Heart left ventricle (tissue), 16 donors: ENCODE measurements at places on chromosomes 5 and 9. TPM values are rescaled to one million over a fixed set of nuclear protein-coding genes. Genes with fewer than 3 reads are reported as not detected.

GABRA1 gene
- not detected for total RNA-seq

ADRA1B gene
- total RNA-seq = 2.3 TPM

SAXO1 gene
- 0.11 TPM for total RNA-seq

CYLC2 gene
- not detected for total RNA-seq

ASPN gene
- total RNA-seq = 6.9 TPM

ORM2 gene
- not detected for total RNA-seq

PCDHGA8 gene
- total RNA-seq = 14.6 TPM

MRNIP gene
- 12.5 TPM for total RNA-seq

DNA sequence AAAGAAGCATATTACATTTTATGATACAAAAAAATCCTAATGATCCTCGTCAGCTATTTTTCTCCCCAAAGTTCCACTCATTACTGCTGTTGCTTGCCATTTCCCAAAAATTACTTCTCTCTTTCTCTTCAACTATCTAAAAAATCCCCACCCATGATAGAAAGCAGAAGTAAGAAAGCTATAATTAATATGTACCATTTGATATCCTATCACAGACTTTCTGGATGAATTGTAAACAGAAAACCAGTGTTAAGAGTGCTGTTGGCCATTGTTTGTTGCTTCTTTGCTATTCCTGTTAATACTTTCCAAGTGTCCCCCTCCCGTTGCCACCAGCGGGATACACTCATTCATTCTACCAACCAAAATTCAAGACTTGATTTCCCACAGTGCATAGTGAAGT, 136.3 kb upstream of the SMARCA2 start:
- no peaks in the 10 kb centered on the region for H3K36me3 ChIP-seq
- H3K27ac ChIP-seq = no peak overlapping the region
- no peaks in the 10 kb centered on the region for H3K4me1 ChIP-seq
- no peaks in the 10 kb centered on the region for H3K27me3 ChIP-seq
- no peak overlapping the region for H3K4me3 ChIP-seq

GRCh38 chr9:28921857-28922500, 1348.7 kb upstream of the C9orf72 start:
- no peaks in the 10 kb centered on the region for H3K4me1 ChIP-seq
- H3K4me3 ChIP-seq = no peak overlapping the region
- H3K36me3 ChIP-seq = no peaks in the 10 kb centered on the region
- no peak for DNase-seq

GRCh38 chr9:126962336-126962735, 47.8 kb downstream of the RALGPS1 start:
- peaks cover 33% of the 10 kb centered on the region for H3K4me1 ChIP-seq
- H3K27ac ChIP-seq = peak overlapping the region; percentile 59
- no peaks in the 10 kb centered on the region for H3K27me3 ChIP-seq
- no peaks in the 10 kb centered on the region for H3K36me3 ChIP-seq

DNA sequence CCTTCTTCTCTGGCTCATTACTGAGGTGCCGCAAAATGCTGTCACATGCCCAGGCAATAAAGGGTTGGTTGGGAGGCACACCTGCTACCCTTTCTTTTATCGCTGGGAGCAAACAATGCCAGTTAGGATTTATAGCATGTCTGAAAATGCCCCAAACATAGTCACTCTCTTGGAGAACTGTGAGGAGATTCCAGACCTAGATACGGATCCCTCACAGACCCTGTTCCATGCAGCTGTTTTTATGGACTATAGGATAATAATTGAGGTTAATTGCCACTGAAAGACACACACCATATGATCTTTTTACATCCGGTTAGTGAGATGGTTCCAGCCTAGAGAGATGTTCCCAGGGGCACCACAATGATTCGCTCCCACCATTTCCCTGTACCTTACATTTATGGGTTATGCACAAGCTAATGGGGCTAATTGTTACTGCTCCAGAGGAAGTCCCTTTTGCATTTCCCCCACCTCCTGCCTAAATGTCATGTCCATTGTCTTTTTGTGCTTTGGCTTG, 318.1 kb downstream of the PIK3R1 start:
- peaks cover 9% of the 10 kb centered on the region for H3K4me1 ChIP-seq
- H3K27ac ChIP-seq = no peak overlapping the region
- peak overlapping the region; percentile 8 for H3K4me3 ChIP-seq
- no peaks in the 10 kb centered on the region for H3K36me3 ChIP-seq
- no peaks in the 10 kb centered on the region for H3K27me3 ChIP-seq
- no peak for DNase-seq

DNA sequence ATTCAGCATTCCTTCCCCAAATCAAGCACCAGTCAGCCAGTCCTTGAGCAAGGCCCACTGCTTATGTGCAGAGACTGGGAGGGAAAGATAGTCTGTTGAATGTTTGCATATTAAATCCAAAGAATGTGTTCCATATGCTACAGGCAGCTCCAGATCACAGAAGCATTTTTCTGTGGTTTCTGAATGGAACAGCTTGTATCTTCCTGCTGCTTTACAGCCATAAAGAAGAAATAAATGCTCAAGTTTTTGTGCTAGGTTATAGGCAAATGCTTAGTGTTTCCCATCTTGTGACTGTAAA, 310.3 kb downstream of the TRIM36 start:
- no peak overlapping the region for H3K27ac ChIP-seq
- H3K36me3 ChIP-seq = no peaks in the 10 kb centered on the region
- no peak overlapping the region for H3K4me3 ChIP-seq
- no peaks in the 10 kb centered on the region for H3K4me1 ChIP-seq

DNA sequence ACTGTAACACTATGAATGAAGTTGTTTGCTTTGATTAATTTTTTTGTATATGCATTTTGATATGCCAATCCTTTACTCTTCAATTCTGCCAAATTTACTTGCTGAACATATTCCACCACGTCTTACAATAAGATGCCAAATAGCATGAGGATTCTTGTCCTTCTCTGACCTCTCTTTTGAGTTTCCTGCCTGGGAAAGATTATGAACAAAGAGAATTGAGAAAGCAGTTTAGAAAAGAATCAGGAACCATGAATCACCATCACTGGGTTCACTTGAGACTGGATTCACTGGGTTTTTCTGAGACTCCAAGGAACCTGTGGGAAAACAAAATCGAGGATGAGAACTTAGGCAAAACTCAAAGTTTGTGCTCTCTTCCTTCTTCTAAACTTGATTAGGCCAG, 256.5 kb downstream of the CETN3 start:
- H3K4me3 ChIP-seq = no peak overlapping the region
- no peaks in the 10 kb centered on the region for H3K4me1 ChIP-seq
- H3K36me3 ChIP-seq = no peaks in the 10 kb centered on the region
- no peak overlapping the region for H3K27ac ChIP-seq
- DNase-seq = no peak

DNA sequence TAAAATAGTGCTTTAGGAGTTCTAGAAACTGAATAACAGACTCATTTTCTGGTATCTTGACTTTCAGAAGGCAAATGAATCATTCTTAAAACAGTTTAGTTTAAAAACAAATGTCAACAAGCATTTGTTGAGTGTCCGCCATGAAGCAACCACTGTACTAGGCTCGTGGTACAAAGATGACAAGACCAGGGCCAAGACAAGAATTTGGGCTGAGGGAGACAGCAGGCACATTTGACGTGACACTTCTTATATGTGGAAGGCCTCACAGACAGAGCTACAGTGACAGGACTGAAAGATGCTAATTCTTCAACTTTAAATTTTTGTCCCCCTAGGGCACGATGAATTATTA, 14.4 kb upstream of the ZNF131 start:
- no peaks in the 10 kb centered on the region for H3K4me1 ChIP-seq
- no peak for DNase-seq
- no peak overlapping the region for H3K27ac ChIP-seq

- H3K36me3 ChIP-seq = peaks cover 20% of the 10 kb centered on the region
- H3K27ac ChIP-seq = no peak overlapping the region
Measured at GRCh38 chr9:123150708-123151503, 117.4 kb downstream of the GPR21 start.

DNA sequence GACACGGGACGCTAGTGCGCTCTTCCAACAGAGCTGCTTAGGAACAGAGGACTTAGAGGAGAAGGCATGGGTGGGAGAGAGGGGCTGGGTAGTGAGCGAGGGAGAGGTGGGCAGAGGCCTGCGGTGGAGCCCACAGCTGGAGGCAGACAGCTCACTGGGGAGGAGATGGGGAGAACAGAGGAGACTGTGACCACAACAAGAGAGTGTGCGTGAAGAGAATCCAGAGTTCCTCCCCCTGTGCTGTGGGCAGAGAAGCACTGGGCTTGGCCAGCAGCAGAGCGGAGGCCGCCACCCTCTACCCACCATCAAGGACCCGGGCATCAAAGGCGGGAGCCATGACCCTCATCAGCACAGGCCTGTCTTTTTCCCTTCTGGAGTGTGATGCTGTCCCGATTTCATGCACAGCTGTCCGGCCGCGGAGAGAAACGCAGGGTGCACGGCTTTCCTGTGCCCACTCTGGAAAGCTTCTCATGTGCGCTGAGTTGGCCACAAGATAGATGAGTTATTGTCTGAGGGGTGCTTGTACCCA, 228.3 kb upstream of the IRX4 start:
- H3K4me3 ChIP-seq = no peak overlapping the region
- no peak for DNase-seq
- H3K27ac ChIP-seq = no peak overlapping the region
- no peaks in the 10 kb centered on the region for H3K36me3 ChIP-seq

DNA sequence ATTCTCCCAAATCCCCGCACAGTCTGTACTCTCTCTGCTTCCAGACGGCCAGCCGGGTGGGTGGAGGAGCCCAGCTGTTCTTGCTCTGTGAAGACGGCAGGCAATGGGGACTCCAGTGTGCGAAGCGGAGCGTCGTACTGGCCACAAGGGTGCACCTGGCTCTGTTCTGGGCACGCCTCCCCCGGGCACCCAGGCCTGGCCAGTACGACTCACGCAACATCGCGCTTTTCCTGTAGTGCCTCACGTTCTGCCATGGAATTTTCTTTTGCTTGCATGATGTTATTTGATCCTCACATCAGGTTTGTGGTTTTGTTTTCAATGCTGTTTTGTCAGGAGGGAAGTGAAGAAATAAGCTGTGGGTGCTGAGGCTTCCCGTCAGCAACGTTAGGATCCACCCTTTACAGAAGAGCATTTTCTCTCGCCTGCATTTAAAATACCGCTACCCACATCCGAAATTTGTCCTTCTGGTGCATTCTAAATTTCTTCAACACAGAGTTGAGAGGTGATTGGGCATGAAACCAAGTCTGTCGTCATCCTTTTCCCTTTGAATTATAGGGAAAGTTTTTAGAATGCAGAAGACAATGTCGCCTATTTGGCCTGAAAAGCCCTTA, 311.7 kb downstream of the TRIM36 start:
- no peaks in the 10 kb centered on the region for H3K27me3 ChIP-seq
- no peak for DNase-seq
- H3K36me3 ChIP-seq = no peaks in the 10 kb centered on the region
- no peaks in the 10 kb centered on the region for H3K4me1 ChIP-seq
- H3K4me3 ChIP-seq = no peak overlapping the region
- no peak overlapping the region for H3K27ac ChIP-seq

- H3K27ac ChIP-seq = peak overlapping the region; percentile 54
- H3K4me1 ChIP-seq = peaks cover 45% of the 10 kb centered on the region
- H3K27me3 ChIP-seq = no peaks in the 10 kb centered on the region
- no peak overlapping the region for H3K4me3 ChIP-seq
Measured at GRCh38 chr5:151072630-151073025, 8.2 kb downstream of the TNIP1 start.

- DNase-seq = no peak
- H3K4me1 ChIP-seq = no peaks in the 10 kb centered on the region
- no peak overlapping the region for H3K27ac ChIP-seq
- H3K27me3 ChIP-seq = no peaks in the 10 kb centered on the region
- H3K4me3 ChIP-seq = no peak overlapping the region
- H3K36me3 ChIP-seq = no peaks in the 10 kb centered on the region
Measured at GRCh38 chr5:117103703-117104102, 529.1 kb upstream of the SEMA6A start.

DNA sequence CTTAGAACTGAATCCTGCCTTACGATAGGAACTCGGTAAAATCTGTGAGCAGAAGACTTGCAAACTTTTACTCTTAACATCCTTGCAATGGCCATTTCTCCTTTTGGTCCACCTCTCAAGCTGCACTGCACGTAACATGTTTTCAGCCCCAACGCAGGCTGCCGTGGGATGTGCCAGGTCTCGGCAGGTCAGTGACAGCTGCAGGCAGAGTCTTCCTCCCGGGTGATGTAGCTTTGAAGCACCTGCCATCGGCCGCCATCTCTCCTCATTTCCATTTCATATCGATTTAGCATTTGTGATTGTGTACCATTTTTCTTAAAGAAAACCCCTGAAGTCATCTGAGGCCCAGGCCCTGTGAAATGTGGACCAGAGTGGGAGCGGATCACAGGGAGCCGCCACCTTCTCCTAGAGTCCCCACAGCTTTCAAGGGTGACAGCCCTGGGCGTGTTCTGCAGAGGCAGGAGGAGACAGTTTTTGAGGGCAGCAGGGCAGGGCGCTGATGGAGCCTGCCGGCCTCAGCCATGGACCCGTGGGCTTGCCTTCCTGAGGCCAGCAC, 25.8 kb upstream of the LPCAT1 start:
- no peak for DNase-seq
- no peaks in the 10 kb centered on the region for H3K36me3 ChIP-seq
- no peaks in the 10 kb centered on the region for H3K4me1 ChIP-seq
- no peak overlapping the region for H3K27ac ChIP-seq

GRCh38 chr5:122129306-122129705, at the start of gene ZNF474:
TSS of gene ZNF474 (plus strand) at chr5:122129546. CDS start at chr5:122151991, 22,445 bp downstream.
- no peak within 1 kb of the TSS for H3K27ac ChIP-seq
- DNase-seq = peak; percentile 27
- no peaks in the 10 kb centered on the region for H3K36me3 ChIP-seq
- H3K4me1 ChIP-seq = peaks cover 8% of the 10 kb centered on the region
- no peaks in the 10 kb centered on the region for H3K27me3 ChIP-seq
- H3K4me3 ChIP-seq = no peak within 1 kb of the TSS

DNA sequence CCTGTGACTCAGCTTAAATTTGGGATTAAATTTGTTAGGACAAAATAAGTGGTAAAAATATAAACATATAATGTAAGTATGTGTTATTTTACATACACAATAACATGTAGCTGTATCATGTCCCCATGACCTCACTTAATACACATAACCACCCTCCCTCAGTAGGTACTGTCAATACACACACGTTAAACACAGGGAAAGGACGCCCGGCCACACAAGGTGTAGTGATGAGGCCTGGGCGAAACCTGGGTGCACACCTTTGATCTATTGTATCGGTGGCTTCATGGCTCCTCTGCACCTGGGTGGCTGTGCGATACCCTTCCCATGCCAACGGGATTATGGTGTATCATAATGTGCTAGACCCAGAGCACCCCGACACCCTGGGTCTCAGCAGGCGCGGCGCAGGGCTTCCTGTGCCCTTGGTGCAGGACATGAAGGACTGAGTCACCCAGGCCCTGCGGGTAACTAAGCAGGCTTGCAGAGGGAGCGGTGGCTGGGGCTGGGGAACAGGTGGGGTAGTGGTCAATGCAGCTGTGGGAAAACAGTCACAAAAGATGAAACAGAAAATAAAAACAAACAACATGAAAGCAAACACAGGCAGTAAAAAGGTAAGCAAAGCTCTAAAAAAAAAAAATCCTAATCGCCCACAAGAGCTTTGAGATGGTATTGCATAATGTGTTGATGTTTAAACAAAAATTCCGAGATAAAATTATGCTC, 127.5 kb upstream of the RETREG1 start:
- H3K27ac ChIP-seq = no peak overlapping the region
- no peak overlapping the region for H3K4me3 ChIP-seq
- peaks cover 8% of the 10 kb centered on the region for H3K4me1 ChIP-seq
- peaks cover 6% of the 10 kb centered on the region for H3K27me3 ChIP-seq

- H3K27me3 ChIP-seq = no peaks in the 10 kb centered on the region
- DNase-seq = no peak
- H3K4me1 ChIP-seq = no peaks in the 10 kb centered on the region
- no peak overlapping the region for H3K27ac ChIP-seq
- no peak overlapping the region for H3K4me3 ChIP-seq
Measured at GRCh38 chr9:19994296-19994695, 205.5 kb upstream of the SLC24A2 start.

GRCh38 chr5:120882038-120882775, 418.1 kb downstream of the PRR16 start:
- no peaks in the 10 kb centered on the region for H3K4me1 ChIP-seq
- no peak for DNase-seq
- no peaks in the 10 kb centered on the region for H3K36me3 ChIP-seq
- H3K4me3 ChIP-seq = no peak overlapping the region
- no peak overlapping the region for H3K27ac ChIP-seq
- no peaks in the 10 kb centered on the region for H3K27me3 ChIP-seq
